ENCODE measurements at places on chromosomes 5 and 9.

DNA sequence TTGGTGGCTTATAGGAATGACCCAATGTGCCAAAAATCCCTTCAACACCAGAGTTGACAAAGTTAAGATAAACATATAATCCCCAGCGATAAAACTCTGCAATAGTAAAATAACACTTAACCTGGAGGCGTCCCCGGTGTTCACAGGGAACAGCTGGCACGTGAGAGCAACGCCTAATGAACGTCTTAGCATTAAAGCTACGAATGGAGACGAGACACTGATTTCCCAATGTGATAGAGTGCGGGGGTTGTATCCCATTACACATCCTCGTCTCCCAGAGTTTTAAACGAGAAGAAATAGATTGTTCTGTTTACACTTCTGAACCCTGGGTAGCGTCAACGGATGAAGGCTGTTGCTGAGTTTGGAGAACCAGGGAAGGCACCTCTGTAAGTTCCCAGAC lies 57.6 kb downstream of the PTCH1 start:
- no peak for DNase-seq

GRCh38 chr9:2526071-2526828 lies 95.3 kb upstream of the VLDLR start:
- no peak for DNase-seq

DNA sequence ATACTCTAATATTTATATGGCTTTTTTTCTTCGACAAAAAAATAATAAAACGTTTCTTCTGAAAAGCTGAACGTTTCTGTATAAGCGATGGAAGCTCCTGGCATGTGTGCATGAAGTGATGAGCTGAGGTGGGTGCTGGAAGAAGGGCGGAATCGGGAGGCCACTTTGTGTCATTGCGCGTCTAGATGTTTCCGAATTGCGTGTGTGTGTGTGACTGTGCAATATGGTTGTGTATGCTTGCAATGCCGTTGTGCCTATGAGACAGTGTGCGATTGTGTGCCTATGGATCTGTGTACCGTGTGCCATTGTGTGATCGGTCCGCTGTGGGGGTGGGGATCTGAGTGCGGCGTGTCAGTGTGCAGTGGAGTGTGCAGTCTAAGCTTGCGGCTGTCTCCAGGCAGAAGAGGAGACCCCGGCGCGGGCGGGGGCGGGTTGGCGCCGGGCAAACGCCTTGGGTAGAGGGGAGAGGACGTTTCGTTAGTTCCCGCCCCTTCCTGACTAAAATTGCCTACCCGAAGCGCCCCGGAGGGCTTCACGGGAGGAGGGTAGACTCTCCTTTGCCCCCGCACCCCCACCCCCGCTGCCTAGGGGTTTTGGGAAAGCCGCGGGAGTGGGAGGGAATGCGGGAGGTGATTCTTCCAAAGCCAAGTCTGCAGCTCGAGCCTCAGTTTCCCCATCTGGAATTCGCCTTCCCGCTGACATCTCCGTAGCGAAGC lies 24.2 kb downstream of the PCDHGC5 start:
- peak; percentile 59 for DNase-seq

DNA sequence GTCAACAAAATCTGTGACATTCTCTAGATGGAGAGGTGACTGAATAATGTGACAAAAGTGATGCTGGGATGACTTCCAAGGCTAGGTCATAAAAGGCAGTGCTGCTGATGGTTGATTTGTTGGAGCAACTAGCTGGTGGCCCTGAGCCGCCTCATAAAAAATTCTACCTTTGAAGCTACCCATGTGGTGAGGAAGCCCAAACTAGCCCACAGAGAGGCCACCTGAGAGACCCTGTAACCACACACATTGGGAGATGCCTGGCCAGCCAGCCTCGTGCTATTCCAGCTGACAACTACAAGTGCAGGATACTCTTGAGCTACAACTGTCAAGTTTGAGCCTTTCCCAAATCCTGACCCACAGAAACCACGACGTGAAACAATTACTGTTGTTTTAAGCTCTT lies 22.7 kb downstream of the CLTA start:
- DNase-seq: no peak
